Stimulated activated CD8-positive, alpha-beta memory T cell treated with anti-CD3 and anti-CD28 coated beads, Interleukin-7, amount 100 ng/mL, for 48 hours (primary cell): ENCODE measurements at places on chromosomes 12 and 14.
A peak's percentile ranks its signal among the peaks of the same experiment; 100 is the strongest.

DNA sequence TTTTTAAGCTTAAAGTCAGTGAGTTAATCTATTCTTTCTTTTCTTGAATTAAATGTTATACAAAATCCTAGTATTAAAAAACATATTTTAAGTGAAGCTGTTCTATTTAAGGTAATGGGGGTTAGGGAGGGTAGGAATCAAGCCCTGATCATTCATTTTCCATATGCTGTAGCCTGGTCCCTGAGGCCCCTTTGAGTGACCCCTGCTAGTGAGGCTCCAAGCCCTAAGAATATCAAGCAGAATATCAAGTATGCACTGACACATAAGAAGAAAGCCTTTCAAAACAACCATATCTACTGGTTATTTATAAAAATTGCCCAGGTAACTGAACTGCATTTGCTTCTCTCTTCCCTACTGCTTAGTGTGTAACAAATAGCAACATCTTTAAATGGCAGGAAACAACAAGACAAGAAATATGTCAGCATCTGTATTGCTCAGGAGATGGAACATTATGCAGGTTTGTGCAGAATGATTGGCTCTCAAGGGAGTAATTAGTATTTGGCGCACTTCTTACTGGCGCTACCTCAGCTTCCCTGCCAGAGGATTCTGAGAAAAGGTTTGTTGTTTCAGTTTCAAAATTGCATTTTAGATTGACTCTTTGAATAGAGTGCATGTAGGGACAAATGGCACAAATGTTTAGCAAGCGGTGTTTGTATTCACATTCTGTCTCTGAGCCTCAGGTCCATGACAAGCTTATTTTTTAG lies 223.0 kb downstream of the DUSP6 start:
- DNase-seq: no peak

DNA sequence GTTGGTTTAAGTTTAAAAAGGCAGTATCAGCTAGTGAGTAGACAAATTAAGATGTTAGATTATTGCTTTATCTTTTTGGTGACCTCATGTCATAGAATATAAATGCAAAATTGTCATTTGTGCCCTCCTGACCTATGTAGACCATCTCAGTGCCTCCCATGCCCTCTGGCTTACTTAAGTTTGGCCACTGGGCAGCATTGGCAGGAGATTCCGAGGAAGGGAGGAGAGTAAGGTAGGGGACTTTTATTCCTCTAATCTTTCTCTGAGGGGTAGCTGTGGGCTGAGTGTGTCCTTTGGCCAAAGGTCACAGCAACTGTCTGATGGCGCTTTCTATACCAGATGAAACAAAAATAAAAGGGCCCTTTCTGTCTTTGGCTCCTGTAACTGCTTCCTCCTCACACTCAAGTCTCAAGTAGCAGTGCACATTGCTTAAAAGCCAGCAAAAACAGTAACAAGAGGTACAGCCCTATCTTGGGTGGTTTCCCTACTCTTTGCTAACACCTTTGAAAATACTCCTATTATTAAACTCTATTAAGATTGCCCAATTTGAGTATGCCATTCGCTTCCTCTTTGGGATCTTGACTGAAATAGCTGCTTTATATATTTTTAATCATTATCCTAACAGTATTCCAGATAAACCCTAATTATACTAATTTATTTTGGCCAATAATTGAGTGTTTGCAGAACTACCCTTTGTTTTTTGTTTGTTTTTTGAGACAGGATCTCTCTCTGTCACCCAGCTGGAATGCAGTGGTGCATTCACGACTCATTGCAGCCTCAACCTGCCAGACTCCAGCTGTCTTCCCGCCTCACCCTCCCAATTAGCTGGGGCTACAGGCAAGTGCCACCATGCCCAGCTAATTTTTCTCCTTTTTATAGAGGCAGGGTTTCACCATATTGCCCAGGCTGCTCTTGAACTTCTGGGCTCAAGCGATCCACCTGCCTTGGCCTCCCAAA lies 56.5 kb upstream of the KCNH3 start:
- no peak for DNase-seq

GRCh38 chr12:95884998-95885397 lies 26.2 kb downstream of the SNRPF start:
- DNase-seq: no peak

DNA sequence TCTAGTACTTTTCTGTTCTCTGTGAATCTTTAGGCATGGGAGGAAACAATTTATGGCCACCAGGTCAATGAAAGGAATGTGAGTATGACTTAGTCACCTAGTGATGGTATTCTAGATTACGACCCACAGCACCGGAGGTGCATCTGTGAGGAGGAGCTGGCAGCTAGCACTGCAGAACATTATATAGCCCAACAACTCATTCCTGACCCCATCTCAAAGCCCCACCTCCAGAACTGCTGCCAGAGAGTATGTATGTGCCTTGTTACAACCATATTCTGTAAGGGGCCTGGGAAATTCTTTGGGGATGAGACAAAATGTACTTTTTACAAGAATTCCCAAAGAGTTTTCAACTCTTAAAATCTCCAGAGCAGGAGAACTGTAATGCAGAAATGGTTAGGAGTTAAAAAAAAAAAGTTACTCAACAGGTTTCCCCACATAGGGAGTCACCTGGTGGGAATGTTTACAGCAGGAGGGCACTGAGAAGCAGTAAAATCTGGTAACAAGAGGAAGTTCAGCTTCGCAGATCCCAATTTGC lies 34.9 kb upstream of the CERS5 start:
- DNase-seq: no peak

DNA sequence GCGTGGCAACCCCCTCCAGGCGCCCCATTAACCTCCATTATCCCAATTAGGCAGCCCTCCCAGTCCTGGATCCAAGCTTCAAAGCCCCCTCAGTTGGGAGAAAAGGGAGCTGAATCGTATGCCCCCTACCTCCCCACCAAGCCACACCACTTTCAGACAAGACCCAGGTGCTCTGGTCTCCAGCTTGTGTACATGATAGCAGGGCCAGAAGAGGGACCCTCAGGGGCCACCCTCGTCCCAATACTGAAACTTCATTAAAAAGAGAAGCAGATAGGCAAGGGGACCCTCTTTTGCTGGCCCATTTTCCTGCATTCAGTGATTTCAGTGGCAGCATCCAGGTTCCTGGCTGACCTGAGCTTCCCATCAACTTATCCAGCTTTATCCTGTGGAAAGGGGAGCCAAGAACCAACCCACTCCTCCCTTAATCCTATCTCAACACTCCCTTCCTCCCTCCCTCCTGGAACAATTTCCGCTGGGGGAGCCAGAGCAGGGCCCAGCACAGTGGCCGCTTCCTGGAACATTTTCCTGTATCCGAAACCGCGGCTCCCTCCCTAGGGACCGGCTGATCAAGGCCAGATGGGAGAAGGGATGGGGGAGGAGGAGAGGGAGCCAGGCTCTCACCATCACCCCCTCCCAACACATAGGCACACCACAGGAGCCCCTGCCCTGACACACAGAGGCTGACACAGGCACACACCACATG lies 9.5 kb upstream of the SP7 start:
- DNase-seq: no peak

GRCh38 chr12:69739287-69740191 lies 879 bp downstream of the RAB3IP start:
- DNase-seq: peak; percentile 36
